GM04504 (cell line): ENCODE measurements at places on chromosomes 12 and 14.

GRCh38 chr12:19209661-19210060, 80.1 kb downstream of the PLEKHA5 start:
- no peak for DNase-seq

DNA sequence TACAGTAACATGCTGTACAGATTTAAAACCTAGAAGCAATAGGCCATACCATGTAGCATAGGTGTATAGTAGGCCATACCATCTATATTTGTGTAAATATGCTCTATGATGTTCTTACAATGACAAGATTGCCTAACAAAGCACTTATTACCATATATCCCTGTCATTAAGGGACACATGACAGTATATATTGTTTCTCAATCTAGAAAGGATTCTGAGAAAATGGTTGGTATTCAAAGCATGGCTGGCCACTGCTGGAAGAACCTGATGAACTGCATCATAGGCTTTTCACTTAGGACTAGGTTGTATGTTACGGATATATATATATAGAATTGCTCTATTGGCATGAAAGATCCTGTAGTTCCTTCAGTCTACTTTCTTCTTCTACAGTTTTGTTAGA, 125.2 kb upstream of the SLC38A2 start:
- no peak for DNase-seq

GRCh38 chr12:56129206-56129941, 1.3 kb downstream of the ESYT1 start:
- no peak for DNase-seq

DNA sequence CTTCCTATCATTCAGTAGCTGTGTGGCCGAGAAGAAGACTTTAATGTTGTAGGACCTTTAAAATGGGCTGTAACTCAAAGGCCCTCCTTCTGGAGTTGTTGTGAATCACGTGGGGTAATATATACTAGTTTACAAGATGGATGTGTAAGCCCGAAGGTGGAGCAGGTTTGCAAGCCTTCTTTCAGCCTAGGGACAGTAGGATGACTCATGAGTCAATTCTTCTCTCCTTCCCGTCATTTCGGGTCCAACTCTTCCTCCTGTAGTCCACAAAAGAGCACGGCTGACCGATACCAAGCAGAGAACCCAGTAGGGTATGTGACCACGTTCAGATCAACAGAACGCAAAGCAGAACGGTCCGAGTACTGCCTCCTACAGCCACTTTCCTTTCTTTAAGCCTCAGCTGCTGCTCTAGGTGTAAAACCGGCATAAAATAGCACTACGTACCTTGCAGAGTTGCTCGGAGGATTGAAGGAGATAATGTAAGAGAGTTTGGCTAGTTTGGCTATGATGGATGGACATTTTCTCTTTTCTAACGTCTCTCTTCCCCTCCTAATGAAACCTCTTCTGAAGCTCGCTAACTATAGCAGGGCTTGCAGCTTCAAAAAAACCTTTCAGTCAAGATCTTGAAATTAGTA, 1.3 kb upstream of the RASSF3 start:
- DNase-seq, result no peak

- peak; percentile 21 for DNase-seq
These were observed 176.1 kb downstream of the SLC25A21 start for GRCh38 chr14:36996133-36996856.

DNA sequence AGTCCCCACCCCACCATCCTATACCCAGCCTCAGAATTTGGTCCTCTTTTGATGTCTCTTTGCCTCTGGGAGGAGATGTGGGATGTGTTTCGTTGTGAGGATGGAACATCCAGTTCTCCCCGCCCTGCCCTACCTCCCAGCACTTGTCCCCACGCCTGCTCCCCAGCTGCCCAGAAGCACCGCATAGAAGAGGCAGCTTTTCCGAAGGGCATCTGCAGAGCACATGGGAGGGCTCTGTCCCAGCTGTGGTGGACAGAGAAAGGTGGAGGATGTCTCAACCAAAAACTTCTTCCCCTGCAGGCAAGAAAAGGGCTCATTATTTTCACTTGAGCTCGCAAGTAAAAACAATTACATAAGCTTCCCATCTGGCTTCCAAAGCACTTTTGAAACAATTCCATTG, 302.6 kb downstream of the PCNX1 start:
- DNase-seq, result peak; percentile 67

GRCh38 chr12:89732522-89732921, 23.9 kb upstream of the ATP2B1 start:
- DNase-seq, result no peak

GRCh38 chr12:48122065-48122834, 3.1 kb downstream of the PFKM start:
- DNase-seq, result no peak

DNA sequence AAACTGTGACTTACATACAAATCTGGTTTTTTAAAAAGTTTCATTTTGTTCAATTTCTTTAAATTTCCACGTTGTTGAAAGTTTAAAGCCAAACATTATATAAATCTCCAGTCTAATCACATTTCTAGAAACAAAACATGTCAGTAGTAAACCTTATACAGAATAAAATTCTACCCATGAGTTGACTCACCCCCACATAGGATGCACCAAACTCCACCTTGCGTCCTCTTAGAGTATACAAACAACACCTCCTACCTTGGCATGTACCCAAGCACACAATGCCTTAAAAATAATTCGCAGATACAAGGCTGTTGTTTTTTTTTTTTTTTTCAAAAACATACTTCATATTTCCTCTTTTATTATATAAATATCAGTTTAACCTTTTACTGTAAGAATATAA, 3.3 kb downstream of the FBXL14 start:
- DNase-seq, result no peak

GRCh38 chr12:42696406-42697149, 107.0 kb upstream of the PRICKLE1 start:
- peak; percentile 35 for DNase-seq

GRCh38 chr12:92558806-92559205, 144.0 kb upstream of the PLEKHG7 start:
- no peak for DNase-seq

- no peak for DNase-seq
These were observed 11.6 kb upstream of the CSRP2 start for GRCh38 chr12:76890151-76891143.

DNA sequence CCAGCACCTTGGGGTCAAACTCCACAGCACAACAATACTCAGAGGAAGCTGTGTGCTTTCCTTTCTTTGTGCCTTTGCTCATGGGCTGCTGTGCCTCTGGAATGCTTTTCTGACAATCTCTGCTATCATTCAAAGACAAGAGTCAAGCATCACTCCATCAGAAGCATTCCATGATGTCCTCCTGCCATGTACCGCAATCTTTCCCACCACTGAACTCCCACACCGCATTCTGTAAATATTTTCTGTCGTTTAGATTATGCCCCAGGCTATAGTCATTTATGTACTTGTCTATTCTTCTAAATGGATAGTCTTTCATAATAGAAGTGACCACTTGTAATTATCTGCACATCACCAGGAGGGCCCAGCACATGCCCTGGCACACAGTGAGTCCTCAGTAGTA, 327.8 kb downstream of the PDZRN4 start:
- DNase-seq, result no peak

- no peak for DNase-seq
These were observed 567.7 kb downstream of the LRFN5 start for GRCh38 chr14:42174357-42174756.

- no peak for DNase-seq
These were observed 58.0 kb upstream of the CDKN3 start for GRCh38 chr14:54338696-54339317.

DNA sequence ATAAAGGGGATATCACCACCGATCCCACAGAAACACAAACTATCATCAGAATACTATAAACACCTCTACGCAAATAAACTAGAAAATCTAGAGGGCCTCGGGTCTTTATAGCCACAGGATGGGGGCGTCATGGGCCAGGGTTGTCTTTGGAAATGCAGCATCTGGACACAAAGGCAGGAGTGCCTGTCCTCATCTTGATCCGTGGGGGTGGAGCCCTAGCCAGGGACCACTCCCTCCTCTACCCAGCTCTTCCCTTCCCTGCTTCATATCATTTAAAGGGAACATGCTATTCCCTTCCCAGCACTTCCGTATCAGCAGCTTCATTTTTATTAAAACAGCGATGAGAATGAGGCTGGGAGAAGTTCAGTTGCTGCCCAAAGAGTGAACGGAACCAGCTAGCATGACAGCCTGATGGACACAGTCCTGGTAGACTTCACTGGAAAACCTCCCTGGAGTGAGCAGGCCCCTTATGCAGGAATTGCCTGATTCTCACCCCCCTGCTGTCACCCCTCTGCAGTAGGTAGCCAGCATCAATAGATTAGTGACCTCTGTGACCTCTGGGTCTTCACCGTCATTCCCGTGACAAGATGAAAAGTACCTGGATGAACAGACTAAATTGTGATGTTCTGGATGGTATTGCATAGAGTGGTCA, 251.4 kb upstream of the RGS6 start:
- DNase-seq, result no peak

DNA sequence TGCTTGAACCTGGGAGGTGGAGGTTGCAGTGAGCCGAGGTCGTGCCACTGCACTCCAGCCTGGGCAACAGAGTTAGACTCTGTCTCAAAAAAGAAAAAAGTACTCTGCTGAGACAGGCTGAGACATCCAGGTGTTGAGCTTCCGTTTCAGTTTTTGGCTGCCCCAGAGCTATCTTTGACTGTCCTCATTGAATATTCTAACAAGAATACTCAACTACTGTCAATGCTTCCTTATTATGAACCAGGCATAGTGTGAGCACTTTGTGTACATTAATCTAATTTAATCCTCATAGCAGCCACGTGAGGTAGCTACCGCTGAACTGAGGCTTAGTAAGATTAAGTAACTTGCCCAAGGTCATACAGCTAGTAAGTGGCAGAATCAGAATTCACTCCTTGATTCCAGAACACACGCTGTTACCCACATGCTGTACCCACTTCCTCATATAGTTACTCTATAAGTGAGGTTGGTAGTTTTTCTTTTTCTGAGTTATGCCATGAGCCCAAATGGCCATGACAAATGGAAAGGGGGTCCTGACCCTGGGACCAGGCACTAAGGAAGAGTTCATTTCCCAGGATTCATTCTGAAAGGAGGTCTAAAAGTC, 11.3 kb downstream of the ALDH1L2 start:
- no peak for DNase-seq

GRCh38 chr14:41378526-41378925, 228.2 kb upstream of the LRFN5 start:
- DNase-seq, result no peak

GRCh38 chr14:73058922-73059673, 764 bp downstream of the RBM25 start:
- DNase-seq, result no peak

GRCh38 chr14:24783791-24784190, 149.8 kb upstream of the GZMB start:
- DNase-seq, result no peak

DNA sequence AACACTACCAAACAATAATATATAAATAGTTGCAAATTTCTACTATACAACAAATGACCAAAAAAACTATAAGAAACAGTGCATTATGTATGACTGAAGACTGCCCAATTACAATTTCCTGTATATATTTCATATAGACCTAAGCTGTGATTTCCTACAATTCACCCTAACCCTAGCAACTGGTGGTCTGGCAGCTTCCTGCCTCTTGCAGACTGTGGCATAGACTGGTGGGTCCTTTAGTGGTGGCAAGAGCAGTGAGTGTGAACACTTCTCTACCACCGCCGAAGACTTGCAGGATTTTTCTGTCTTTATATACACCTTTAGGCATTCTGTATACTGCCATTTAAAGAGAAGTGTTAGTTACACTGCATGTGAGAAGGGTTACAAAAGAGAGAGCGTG, 43.6 kb upstream of the CMAS start:
- no peak for DNase-seq

DNA sequence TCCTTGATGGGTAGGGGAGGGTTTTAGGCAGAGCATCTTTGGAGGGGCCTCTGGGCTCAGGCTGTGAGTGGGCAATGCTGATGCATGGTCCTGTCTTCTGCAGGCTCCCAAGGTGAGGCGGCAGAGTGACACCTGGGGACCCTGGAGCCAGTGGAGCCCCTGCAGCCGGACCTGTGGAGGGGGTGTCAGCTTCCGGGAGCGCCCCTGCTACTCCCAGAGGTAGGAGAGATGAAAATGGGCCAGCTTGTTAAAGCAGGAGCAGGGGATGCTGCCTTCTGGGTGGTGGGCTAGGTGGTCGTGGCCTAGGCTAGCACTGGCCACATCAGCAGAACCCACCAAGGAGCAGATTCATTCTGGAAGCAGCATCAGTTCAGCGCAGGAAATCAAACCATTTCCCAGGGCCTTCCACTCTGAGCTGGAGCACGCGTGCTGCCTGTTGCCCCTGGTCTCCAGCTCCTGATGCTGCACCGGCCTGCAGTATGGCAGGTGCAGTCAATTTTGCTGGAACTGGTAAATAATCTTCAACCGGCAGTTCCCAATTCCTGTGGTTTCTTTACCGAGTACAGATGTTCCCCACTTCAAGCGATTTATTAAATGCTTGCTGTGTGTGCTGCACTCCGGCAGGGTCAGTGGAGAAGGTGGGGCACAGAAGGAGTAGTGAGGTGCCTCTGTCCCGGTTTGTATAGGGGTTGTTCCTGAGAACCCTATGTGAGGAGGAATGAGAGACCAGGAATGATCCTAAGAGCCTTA, 7.4 kb downstream of the PAPLN start:
- no peak for DNase-seq

DNA sequence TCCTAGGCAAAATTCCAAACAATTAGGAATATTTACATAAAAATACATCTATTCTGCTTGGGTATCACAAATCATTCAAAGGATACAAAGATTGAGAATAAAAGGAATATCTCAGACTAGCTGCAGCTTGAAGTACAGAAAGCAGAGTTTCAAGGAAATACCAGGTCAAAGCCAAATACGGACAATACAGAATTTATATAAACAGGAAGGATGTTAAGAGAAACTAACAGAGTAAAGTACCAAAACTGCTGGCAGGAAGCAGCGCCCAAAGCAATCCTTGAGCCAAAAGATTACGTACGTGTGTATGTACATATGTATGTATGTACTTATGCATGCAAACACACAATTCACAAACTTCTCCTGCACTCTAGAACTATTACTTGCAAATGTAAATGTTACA, 86.6 kb downstream of the PPP1R12A start:
- no peak for DNase-seq

GRCh38 chr12:128767518-128767917, 56.2 kb downstream of the SLC15A4 start:
- DNase-seq, result no peak

- no peak for DNase-seq
These were observed 8.3 kb upstream of the MTA1 start for GRCh38 chr14:105411017-105411941.

DNA sequence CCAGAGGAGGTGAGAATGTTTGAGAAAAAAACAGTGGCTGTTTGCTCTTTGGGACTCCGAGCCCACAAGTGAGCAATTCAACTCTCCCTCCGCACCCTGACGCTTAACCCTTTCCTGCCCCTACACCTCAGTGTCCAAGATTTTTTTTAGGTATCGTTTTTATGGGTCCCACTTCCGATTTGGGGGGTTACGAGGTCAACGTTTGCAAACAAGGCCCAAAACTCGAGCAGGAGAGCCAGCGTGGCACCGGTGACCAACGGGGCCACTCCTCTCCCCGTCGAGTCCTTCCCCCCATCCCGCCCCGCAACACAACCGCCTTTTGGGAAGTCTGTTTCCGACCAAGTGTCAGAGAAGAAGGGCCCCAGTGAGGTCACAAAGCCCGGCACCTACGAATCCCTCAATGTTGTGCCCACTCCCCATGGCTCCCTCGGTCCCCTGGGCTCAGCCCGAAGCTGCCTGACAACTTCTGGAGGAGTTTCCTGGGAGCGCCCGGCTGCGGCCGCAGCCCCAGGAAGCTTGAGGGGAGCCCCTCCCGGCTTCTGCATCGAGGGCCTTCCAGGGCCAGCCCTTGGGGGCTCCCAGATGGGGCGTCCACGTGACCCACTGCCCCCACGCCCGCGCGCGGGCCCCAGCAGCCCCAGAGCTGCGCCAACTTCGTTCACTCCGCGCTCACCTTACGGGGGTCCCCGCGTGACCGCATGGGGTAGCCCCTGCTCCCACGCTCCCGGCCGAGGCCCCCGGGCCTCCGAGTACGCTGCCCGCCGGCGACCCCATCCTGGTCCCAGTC, 1.2 kb downstream of the CDK2AP1 start:
- DNase-seq, result peak; percentile 35
